ENCODE measurements at places on chromosomes 4 and X.

GRCh38 chr4:100882661-100883060 is 364.8 kb upstream of the EMCN start:
- no peak for DNase-seq

DNA sequence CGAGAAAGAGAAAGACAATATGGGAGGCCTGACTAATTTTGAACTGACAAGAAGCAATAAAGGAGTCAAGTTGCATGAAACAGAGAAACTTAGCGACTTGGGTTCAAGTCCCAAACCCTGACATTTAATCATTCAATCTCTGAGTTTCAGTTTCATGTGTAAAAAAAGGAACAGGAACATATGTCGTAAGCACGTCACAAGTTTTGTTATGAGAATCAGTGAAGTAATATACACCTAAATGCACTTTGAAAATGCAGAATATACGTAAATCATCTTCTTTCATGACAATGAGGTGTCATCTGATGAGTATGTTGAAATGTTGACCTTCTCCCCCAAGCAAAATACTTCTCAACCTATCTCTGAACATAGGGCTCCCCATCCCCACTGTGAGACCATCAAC is 10.4 kb downstream of the ACOT9 start:
- DNase-seq = no peak

GRCh38 chr4:141081921-141082395 is 51.3 kb downstream of the RNF150 start:
- DNase-seq = no peak

- DNase-seq = no peak
Observed at GRCh38 chrX:13764281-13764680, 29.7 kb downstream of the OFD1 start.

DNA sequence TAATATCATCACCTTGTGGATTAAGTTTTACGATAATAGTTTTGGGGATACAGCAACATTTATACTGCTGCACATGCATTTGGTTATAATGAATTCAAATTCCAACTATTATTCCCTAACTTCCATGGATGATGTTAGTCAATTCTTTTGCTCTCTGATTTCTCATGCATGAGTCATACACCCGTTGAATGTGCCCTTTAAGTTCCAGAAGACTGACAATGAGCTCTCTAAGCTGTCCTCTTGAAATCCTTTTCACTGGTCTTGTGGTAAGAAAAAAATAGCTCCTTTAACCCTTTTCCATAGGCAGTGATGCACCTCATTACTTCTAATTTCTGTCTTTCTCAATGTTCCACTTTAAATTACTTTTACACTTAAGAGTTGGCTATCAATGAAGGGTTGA is 1095.2 kb upstream of the POU3F4 start:
- no peak for DNase-seq

GRCh38 chrX:138775517-138775916 is 64.0 kb upstream of the FGF13 start:
- DNase-seq = no peak

DNA sequence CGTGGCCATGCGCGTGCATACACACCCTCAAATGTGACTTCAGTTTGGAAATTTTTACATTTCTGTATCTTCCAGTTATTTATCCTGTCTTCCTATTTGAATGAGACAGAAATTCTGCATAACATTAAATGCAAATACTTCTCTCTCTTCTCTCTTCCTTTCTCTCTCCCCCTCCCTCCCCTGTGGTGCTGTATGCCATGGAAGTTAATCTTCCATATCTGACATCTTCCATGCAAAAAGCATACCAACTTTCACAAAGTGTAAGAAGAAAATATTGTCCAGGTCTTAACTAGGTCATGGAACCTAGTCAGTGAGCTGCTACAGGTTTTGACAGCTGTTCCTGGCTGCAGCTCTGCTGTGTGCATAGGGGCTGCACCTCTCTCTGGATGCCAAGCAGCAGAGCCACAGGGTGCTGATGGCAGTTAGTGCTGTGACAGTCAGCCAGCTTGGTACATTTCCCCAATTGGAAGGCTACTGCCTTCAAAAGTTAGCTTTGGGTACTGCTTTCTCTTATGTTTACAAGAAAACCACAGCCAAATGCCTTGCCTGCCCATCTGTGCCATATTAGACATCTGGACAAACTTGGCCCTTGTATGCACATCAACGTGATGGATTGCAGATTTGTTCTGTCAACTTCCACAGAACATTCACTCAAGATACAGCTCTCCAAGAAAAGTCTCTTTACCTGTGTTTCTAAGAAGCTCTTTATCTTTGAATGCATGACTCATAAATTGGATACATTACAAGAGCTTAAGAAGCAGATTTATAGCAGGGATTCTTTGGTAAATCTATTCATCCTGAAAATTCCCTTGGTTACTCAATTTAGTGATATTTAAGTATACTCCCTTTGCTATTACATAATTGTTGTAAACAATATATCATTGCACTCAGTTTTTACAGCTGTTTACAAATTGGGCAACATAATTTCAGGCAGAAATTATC is 623.8 kb downstream of the EPHA5 start:
- no peak for DNase-seq

GRCh38 chr4:8840816-8841455 is 30.7 kb downstream of the HMX1 start:
- no peak for DNase-seq

- no peak for DNase-seq
Observed at GRCh38 chrX:150032742-150033141, 94.5 kb upstream of the EOLA2 start.

DNA sequence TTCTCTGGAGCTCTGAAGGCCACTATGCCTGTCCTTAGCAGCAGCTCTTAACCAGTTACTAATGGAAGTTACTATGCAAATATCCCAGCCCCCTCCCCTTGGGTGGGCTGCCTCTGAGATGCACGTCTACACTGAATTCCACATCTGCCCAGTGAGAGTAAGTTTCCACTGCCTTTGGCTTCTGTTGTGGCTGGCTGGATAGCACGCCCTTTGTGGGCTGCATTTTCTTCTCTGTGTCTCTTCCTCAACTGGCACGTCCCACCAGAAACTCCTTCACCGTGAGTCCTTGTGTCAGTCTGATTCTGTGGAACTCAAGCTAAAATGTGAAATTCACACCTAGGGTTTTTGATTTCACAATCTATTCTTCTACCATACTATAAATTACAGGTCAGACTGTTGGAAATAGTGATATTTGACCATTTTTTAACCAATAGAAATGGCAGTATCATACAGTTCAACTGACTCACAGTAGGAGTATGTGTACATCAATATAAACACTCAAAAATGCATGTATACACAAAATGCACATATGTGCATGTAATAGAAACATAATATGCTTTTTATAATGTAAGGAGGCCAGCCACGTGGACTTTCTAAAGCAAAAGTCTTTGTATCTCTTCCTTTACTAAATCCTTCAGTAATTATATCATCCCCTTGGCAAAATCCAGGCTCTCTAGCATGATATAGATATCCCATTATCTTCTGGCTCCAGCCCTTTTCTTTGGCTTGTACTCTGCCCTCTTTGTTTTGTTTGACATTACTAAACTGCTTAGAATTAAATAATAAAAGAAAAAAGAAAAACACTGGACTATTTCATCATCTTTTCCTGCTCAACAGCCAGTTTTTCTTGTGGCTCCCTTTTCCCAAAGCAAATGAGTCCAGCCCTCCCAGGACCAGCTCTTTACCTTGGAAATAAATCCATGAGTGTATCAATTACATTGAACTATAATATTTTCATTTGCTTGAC is 33.2 kb upstream of the LDB2 start:
- no peak for DNase-seq

DNA sequence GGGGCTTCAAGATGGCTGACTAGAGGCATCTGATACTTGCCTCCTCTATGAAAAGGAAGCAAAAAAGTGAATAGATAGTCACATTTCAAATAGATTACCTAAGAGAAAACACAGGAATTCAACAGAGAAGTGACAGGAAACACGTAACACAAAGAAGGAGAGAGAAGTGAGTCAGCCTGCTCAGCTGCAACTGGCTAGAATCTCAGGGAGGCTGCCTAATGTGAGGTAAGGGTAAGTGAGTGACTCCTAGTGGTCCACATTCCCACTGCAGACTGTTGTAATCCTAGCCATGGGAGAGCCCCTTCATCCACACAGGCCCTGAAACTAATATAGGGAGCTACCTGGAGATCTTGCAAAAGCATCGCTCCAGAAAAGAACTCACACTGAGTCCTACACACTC is 179.2 kb downstream of the SLC7A11 start:
- DNase-seq = no peak

GRCh38 chr4:182896421-182896820 is 20.8 kb downstream of the DCTD start:
- DNase-seq = no peak

DNA sequence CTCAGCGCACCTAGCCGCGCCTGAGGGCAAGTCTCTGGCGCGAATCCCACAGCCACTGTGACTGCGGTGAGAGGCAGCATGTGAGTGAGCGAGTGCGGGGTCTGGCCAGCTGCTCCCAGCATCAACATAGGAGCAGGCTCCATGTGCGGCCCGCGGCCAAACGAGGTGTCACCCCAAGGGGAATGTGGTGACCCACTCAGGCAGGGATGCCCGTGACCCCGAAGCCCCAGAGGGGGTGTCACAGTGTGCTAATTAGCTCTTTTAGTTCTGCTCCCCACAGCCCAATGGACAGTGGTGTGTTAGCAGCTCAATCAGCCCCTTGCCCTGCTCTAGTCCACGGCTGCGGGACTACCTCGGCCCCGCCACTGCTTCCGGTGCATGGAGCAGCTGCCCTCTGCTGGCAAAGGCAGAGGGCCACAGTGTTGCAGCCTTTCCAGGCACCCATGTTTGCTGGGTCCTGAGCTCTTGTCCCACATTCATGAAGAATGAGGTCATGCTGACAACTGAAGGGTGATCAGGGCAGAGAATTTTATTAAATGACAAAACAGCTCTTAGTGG is 61.4 kb downstream of the AGA start:
- no peak for DNase-seq

DNA sequence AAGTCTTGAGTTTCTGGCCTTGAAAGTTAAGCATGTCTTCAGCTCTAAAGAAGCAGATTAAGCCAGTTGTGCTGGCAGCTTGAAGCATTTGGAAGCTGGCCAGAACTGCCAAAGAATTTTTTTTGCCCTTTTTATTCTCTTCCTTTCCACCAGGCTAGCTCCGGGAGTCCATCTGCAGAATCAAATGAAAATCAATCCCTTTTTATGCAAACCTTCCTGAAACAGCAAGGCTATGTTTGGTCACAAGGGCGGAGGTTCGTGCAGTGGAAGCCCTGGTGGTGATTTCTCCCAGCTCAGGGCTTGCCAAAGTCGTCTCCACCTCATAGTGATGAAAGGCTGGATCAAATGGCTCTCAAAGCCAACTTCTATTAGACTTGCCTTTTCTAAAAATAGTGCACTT is 21.6 kb upstream of the C4orf54 start:
- DNase-seq = no peak

DNA sequence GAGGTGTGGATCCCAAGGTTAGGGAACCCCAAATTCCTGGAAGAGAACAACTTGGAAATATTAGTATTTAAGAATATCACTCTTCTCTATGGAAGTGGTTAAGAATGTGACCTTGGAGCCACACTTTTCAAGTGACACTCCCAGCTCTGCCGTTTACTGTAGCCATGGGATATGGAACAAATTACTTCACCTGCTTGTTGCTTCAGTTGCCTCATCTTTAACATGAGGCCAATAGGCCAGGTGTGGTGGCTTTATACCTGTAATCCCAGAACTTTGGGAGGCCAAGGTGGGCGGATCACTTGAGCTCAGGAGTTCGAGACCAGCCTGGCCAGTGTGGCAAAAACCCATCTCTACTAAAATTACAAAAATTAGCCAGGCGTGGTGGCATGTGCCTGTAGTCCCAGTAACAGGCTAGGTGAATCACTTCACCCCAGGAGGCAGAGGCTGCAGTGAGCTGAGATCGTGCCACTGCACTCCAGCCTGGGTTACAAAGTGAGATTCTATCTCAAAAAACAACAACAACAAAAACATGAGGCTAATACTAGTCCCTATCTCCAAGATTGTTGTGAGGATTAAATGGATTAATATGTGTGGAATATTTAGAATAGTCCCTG is 13.0 kb downstream of the IL13RA1 start:
- DNase-seq = no peak

- DNase-seq = no peak
Observed at GRCh38 chr4:123522081-123522480, 125.5 kb downstream of the SPRY1 start.

DNA sequence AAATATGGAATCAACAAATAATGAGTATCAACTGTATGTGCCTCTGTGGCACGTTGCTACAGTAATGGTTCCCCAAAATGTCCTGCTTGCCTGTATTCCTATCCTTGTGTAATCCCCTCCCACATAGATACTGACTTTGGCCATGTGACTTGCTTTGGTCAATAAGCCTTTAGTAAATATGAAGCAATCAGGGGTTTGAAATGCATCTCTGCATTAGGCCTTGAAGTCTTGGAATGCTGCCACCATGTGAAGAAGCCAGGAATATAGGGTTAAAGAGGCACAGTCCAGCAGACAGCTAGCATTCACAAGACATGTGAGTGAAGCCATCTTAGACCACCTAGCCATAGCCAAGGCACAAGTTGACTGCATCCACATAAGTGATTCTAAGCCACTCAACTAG is 190.9 kb downstream of the GABRB1 start:
- no peak for DNase-seq

- DNase-seq = no peak
Observed at GRCh38 chrX:2498781-2499302, 1.9 kb downstream of the DHRSX start.

GRCh38 chr4:169249214-169249973 is 21.4 kb downstream of the SH3RF1 start:
- no peak for DNase-seq

DNA sequence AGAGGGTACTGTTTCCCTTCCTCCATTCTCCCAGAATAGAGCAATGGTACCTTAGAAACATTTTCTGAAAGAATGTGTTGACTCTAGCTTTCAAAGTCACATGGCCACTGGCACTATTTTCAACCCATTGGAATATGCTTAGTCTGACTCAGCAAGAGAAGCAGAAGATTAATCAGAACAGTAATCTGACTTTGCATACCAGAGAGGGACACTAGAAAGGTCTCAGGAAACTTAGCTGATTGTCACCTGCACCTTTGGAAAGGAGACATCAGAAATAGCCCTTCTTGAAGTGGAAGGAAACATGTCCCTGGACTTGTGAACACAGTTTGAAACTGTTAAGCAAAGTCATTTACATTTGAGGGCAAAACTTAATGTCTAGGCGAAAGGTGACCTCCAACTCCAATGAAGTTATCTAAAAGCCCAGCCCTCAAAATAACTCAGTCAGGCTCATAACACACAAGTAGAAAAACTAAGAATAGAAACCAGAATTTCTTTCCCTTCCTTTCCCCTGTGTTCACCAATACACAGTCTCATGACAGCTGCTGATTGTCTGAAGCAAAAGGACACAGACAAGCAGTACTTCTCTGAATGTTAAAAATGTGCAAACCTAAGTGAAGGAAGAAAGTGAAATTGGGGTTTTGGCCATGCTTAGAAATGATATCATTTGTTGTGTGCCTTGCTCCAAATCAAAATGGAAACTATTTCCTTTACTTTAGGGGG is 270.8 kb downstream of the GRIA3 start:
- DNase-seq = no peak

DNA sequence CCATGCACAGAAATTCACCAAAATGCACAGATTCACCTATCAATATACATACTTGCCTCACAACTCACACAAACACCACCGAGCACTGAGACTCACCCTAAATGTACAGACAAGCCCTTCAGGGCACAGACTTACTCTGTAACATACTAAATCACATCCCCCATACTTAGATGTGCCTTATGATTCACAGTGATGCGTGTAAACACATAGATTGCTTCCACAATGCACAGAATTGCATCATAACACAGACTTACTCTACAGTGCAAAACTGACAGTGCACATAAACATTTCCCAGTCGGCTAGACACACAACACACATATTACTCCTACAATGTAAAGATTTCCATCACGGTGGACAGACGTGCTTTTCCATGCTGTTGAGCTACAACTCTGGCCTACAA is 6.2 kb downstream of the LINC00632 start:
- no peak for DNase-seq

Measured in GDM1 (cell line).